Stimulated activated CD4-positive, alpha-beta T cell treated with anti-CD3 and anti-CD28 coated beads, Interleukin-2, amount 100 ng/mL, for 4 hours (primary cell): ENCODE measurements at places on chromosomes 5 and 9.

DNA sequence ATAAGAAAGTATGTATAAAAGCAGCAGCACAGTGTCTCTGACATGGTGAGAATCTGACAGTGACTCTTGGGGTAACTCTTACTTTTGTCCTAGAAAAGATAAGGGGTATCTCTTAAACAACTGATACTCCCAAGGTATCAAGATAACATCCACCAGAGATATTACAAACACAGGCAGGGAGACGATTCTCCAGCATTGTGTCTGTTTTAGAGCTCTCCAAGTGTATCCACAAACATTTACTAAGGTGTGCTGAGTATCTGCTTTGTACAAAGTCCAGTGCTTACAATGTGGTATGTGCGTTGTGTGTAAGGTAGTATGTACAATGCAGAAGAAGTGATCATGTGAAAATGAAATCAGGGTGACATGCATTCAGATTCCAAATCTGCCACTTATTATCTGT is 4.4 kb upstream of the TMEM245 start:
- DNase-seq: no peak

GRCh38 chr5:107268241-107268640 is 402.5 kb downstream of the EFNA5 start:
- no peak for DNase-seq

DNA sequence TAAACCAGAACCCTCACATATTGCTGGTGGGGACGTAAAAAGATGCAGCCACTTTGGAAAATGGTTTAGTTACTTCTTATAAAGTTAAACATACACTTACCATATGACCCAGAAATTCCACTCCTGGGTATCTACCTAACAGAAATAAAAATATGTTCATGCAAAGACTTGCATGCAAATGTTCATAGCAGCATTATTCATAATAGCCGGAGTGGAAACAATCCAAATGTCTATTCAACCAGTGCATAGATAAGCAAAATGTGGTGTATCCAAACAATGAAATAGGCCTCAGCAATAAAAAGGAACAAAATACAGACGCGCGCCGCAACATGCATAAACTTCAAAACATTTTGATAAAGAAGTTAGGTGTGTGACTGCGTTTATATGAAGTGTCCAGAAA is 11.6 kb downstream of the EGR1 start:
- DNase-seq: no peak

GRCh38 chr9:98057138-98057799 is 737 bp downstream of the NANS start:
- DNase-seq: no peak
